ENCODE measurements at places on chromosomes 7 and 10. TPM values are rescaled to one million over a fixed set of nuclear protein-coding genes. Genes with fewer than 3 reads are reported as not detected.

ZNF783 gene
- total RNA-seq = 41.1 TPM

GRCh38 chr10:117936141-117936540 is 110.6 kb downstream of the RAB11FIP2 start:
- H3K27me3 ChIP-seq = no peaks in the 10 kb centered on the region
- no peak overlapping the region for H3K27ac ChIP-seq
- no peaks in the 10 kb centered on the region for H3K4me1 ChIP-seq
- DNase-seq = no peak
- H3K4me3 ChIP-seq = no peak overlapping the region

DNA sequence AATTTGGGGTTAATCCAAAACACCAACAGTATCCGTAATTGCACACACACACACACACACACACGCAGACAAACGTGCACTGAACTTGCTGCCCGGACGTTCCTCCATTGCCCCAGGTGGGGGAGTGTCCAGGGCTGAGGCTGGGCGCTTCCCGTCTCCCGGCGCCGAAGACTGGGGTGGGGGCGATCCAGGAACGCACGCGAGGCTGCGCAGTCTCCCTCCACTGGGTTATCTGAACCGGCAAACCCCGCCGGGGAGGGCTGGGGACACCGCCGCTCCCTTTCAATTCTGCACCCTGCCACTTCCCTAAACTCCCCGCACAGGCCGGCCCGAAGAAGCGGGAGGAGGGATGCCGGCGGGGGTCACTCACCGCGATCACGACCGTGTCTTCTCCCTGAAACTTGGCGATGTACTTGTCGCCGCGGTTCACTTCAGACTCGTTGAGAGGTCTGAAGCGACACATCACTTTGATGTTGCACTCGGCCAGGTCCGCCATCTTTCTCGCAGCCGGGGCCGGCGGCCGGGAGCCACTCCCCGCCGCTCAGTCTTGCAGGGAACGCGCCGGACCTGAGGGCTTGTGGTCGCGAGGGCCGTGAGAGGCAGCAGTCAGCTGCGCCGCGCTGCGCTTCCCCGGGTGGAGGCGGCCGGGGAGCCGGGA is 618 bp downstream of the KIF5B start:
- H3K4me1 ChIP-seq = peaks cover 11% of the 10 kb centered on the region
- H3K27me3 ChIP-seq = no peaks in the 10 kb centered on the region
- H3K4me3 ChIP-seq = peak overlapping the region; percentile 98

DNA sequence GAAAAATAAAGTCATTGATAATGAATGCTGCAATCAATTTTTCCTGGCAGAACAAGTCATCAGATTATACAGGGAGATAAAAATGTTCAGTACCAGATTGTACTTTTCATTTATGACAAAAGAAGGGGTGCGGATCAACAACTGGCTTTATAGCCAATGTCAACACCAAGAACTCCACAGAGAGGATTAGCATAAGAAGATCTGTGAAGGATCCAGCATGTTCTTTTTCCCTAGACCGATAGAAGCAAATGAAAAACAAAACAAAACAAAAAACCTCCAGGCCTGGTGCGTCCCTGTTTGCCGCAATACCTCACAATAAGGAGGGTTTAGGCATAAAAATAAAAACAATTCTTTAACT is 34.7 kb upstream of the PRKAR2B start:
- no peak for DNase-seq
- no peaks in the 10 kb centered on the region for H3K27me3 ChIP-seq
- no peak overlapping the region for H3K4me3 ChIP-seq
- H3K4me1 ChIP-seq = no peaks in the 10 kb centered on the region
- no peaks in the 10 kb centered on the region for H3K36me3 ChIP-seq

DNA sequence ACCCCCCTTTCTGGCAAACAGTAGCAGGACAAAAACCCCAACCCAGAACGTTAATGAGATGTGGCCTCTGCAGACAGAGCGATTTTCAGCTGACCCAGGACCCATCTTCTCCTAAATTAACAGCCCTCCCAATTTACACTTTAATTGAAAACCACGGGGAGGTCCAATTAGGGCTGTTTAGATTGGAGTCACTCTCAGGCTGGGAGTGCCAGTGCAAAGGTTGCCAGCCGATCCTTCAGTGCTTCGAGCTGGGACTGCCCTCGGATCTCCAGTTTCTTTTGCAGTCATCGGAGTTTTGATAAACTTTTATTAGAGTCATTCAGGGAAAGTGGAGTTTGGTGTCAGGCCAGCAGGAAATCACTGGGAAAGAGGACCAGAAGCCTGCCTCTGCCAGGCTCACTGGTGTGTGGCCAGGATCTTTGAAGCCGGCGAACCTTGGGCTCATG is 108.0 kb downstream of the DOCK1 start:
- no peak for DNase-seq
- H3K4me3 ChIP-seq = no peak overlapping the region
- no peaks in the 10 kb centered on the region for H3K27me3 ChIP-seq
- H3K27ac ChIP-seq = no peak overlapping the region

DNA sequence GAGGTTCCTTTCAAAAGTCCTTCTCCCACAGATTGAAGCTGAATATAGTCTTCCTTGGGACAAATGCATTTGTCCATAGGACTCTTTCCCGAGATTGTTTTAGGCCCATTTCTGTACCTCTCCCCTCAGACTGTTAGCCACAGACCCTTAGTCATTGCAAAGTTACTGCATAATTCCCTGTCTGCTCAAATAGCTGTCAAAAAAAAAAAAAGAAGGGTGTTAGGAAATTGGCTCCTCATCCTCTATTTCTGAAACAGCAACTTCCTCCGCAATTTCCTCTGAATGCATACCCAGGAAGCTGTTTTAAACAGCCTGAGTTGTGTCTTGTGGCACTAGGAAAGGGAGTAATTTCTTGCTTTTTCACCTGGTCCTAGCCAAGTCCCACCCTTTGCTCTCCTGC is 5.4 kb downstream of the LRRC4 start:
- no peaks in the 10 kb centered on the region for H3K27me3 ChIP-seq
- H3K4me3 ChIP-seq = no peak overlapping the region
- peaks cover 7% of the 10 kb centered on the region for H3K4me1 ChIP-seq
- no peaks in the 10 kb centered on the region for H3K36me3 ChIP-seq
- no peak overlapping the region for H3K27ac ChIP-seq
- no peak for DNase-seq

- peaks cover 11% of the 10 kb centered on the region for H3K4me1 ChIP-seq
- H3K36me3 ChIP-seq = no peaks in the 10 kb centered on the region
- no peak overlapping the region for H3K27ac ChIP-seq
- no peak for DNase-seq
- no peak overlapping the region for H3K4me3 ChIP-seq
Observed at GRCh38 chr10:84587789-84588188, 259.4 kb downstream of the CCSER2 start.

ZNHIT1 gene
- total RNA-seq = 57.8 TPM

TMEM130 gene
- 84.6 TPM for total RNA-seq

DNA sequence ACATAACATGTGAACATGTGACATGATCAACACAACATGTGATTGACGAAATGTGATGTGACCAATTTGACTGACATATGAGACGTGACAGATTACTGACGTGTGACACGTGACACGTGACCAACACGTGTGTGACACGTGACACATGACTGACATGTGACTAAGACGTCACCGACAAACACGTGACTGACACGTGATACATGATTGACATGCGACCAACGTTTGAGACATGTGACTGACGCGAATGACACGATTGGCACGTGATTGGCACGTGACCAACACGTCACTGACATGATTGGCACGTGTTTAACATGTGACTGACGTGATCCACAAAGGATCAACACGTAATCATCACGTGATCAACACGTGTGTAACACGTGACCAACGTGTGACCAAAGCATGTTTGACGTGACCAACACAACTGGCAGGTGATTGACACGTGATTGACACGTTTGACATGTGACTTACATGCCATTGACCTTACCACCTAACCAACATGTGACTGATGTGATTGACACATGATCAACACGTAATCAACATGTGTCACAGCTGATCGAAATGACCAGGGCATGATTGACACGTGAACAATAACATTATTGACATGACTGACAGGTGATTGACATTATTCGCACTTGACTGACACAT is 23.7 kb downstream of the CRPPA start:
- no peak overlapping the region for H3K27ac ChIP-seq
- no peaks in the 10 kb centered on the region for H3K36me3 ChIP-seq
- H3K4me3 ChIP-seq = no peak overlapping the region
- peak; percentile 25 for DNase-seq

MUC12 gene
- total RNA-seq = 3.5 TPM

ATOH7 gene
- 1.2 TPM for total RNA-seq
